ENCODE measurements at places on chromosomes 12 and 14.
A peak's percentile ranks its signal among the peaks of the same experiment; 100 is the strongest.

- DNase-seq, result no peak
Observed at GRCh38 chr14:37968664-37969240, 239.0 kb upstream of the SSTR1 start.

DNA sequence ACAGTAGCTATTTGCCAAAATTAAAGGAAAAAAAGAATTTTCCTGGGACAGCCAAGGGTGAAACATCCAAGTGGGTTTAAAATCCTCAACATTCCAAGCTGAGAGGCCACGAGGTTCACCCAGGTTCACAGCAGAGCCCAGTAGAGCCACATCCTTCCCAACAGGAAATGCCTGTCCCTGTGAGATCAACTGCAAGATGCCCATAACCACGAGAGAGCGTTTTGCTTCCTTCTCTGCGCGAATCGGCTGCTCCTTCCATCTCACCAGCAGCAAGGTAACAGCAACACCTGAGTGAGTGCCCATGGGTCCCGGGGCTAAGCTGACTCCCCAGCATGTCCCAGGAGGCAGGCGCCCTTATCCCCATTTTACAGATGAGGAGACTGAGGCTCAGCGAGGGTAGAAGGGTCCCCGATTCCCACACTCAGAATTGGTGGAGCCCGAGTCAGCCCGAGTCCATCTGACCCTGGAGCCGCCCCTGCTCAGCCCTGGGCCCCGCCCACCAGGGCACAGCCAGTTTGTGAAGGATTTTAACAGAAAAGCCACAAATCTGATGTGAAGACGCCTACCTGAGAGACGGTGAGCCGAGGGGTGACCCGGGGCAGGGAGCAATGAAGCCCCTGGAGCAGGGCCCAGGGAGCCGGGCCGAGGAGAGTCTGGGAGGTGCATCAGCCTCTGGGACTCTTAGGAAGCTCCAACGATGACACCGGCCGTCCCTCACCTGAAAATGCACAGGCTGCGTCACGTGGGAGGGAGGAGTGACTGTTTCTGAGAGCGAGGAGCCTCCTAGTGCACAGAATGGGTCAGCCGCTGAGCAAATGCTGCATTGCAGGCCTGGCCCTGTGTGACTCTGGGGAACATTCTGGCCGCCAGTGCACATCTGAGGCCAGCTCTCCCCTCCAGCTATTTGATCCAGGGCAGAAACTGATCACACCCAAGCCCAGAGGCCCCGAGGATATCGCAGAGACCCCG lies 236.9 kb upstream of the SFSWAP start:
- DNase-seq, result no peak

DNA sequence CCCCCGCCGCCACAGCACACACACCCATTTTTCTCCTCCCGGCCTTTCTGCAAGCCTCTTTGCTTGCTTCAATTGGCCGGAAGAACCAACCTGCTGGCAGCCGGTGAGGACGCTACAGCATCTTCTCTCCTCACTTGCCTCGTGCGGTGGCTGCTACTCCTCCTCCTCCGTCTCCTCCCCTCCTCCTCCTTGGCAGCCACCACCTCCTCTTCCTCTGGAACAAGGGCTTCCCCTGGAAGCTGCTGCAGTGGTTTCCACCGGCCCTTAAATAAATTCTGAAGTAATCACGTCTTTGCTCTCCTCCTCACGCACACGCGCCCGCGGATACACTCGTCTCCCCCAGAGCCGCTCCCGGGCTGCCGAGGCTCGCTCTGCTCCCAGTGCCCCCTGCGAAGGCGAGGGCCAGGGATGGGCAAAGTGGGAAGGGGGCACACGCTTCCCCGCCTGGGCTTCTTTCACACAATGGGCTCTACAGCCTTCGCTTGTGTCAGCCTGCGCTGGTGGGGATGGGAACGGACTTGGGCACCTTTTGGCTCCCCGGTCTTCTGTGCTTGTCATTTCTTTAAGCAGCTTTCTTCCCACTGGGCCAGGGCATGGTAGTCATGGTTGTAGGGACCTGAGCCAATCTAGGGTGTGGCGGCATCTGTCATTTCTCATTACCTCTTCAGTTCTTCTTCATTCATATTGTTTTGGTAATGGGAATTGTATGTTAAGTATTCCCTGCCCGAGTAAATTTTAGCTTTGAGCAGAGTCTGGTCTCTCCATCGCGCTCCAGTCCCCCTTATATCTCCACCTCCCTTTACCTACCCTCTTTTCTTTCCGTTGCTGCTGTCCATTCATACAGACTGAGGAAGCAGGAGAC lies at the start of gene PPFIA2:
PPFIA2 (minus strand) TSS at position 161 of the 862 bp plus-strand sequence.
- peak; percentile 8 for DNase-seq

GRCh38 chr14:58439476-58439875 lies 12.0 kb downstream of the KIAA0586 start:
- DNase-seq, result no peak

- DNase-seq, result no peak
Observed at GRCh38 chr12:28742791-28743190, 406.3 kb upstream of the FAR2 start.

DNA sequence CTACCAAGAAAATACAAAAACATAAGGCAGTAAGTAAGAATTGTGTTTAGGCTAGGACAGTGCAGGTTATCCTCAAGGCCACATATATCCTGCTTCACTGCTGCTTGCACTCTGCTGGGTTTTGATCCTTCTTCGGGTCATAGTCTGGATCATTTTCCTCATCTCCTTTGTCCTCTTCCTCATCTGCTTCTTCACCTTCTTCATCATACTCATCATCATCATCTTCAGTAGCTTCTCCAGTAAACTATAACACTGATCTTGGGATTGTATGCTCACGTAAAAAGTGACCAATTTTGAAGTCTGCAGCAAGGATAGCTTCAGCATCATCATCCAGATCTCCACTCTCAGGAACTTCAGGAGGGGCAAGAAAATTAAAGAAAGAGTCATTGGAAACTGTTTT lies 29.4 kb downstream of the YARS2 start:
- no peak for DNase-seq

DNA sequence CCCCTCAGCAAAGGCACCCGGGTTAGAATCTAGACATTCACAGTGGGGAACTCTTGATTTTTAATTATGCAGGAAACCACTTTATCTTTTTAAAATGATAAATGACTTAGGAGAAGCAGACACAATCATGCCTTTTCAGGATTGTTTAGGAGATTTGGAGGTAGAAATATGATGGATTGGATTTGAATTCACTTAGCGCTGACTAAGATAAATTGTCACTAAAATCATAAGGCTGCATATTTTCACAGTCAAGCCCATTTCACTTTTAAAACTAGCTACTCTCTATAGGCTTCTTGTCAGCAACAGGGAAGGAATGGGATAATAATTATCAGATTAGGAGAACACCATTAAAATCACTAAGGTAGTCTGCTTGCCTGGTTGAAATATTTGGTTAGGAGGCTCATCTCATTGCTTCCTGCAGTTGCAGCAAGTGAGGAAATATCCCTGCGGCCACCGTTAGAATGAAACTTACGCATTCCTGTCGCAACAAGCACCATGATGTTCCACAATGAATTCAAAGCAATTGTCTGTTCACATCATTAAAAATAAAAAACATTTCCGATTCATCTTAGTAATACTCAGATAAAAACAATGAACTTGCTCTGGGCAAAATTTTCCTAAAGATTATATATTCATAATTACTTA lies 31.9 kb downstream of the DACT1 start:
- no peak for DNase-seq

DNA sequence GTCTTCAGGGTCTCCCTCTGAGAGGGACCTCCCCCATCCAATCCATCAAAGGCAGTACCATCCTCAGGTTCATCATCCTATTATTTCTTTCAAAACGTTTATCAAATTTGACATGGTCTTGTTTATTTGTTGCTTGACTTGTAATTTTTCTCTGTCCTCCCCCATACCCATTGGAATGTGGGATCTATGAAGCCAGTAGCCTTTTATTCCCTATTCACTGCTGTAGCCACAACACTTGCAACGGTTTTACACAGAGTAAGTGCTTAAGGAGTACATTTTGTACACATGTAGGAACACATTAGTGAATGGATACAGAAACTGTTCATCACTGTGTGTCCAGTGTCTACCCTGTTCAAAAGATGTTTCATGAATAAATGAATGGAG lies 41.5 kb downstream of the IGF1 start:
- no peak for DNase-seq

DNA sequence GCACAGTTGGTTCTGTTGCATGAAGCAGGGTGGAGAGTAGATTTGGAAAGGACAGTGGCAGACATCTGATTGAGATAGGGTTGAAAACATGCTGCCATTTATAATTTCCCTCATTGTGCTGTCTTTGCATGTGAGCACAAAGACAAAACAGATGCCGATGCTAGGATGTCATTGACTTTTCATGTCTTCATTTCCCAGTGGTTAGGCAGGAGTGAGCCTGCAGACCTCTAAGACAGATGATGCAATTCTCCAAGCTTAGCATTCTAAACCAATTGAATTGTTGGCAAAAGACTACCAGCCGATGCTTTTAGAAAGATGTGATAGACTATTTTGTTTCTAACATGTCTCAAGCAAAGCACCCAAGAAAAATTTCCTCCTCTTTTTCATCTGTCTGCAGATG lies 37.1 kb upstream of the PELI2 start:
- DNase-seq, result no peak

- no peak for DNase-seq
Observed at GRCh38 chr12:107369679-107370078, 276.3 kb upstream of the CRY1 start.

DNA sequence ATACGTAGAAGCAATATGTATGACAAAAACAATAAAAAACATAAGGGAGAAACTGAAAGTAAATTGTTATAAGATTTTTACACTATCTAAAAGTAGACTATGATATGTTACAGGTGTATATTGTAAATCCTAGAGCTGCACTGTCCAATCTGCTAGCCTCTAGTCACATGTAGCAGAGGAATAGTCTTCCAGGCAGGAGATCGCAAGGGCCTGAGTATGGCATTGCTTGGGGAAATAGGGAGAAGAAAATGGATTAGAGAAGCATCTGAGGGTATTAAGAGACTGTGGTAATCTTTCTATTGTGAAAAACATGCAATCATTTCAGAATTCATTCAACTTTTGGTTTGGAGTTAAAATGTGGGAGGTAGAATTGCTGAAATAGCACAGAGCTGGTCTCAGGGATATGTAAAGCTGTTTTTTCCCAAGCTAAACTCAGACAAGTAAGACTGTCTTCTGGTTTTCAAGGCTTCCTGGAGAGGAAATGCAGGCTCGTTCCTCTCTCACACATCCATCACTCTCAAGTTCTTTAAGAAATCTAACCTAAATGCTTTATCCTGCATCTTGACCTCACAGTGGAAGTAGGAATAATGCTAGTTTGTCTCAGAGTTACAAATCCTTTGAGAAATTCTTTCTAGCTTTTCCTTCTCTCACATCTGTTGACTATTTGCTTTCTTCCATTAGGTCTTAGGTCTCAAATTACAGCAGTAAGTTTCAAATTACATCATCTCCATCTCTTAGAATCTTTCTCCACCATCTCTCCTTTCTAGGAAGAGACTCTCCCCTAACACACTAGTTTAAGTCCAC lies 7.6 kb upstream of the CCDC184 start:
- DNase-seq, result no peak

GRCh38 chr14:99730876-99731546 lies 46.9 kb downstream of the CYP46A1 start:
- peak; percentile 24 for DNase-seq

DNA sequence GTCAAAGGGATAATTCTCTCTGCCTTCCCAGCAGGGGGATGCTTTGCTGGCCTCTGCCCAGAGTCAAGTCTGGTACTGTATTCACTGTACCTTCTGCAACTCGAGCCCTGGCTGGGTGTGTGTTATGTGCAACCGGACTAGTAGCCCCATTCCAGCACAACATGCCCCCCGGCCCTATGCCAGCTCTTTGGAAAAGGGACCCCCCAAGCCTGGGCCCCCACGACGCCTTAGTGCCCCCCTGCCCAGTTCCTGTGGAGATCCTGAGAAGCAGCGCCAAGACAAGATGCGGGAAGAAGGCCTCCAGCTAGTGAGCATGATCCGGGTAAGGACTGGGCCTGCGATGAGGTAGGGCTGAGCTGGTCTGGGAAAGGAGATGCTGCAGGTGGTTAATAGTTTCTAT lies 3.3 kb downstream of the RNF31 start:
- no peak for DNase-seq

All from mucosa of descending colon (tissue), 3 donors.